ENCODE measurements at places on chromosomes 1 and 21. TPM values are rescaled to one million over a fixed set of nuclear protein-coding genes. Genes with fewer than 3 reads are reported as not detected.

DNA sequence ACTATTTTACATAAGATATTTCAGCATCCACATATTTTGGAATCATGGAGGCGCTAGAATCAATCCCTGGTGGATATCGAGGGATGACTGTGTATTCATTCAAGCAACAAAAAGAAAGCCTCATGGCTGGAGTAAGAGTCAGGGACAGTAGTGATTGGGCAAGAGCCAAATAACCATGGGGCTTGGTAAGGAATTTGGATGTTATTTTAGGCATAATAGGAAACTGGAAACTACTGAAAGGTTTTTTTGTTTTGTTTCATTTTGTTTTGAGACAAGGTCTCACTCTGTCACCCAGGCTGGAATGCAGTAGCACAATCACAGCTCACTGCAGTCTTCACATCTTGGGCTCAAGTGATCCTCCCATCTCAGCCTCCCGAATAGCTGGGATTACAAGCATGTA lies 33.8 kb upstream of the EYA3 start:
- no peak for DNase-seq

- DNase-seq = no peak
Measured at GRCh38 chr1:167298325-167298724, 77.6 kb downstream of the POU2F1 start.

DNA sequence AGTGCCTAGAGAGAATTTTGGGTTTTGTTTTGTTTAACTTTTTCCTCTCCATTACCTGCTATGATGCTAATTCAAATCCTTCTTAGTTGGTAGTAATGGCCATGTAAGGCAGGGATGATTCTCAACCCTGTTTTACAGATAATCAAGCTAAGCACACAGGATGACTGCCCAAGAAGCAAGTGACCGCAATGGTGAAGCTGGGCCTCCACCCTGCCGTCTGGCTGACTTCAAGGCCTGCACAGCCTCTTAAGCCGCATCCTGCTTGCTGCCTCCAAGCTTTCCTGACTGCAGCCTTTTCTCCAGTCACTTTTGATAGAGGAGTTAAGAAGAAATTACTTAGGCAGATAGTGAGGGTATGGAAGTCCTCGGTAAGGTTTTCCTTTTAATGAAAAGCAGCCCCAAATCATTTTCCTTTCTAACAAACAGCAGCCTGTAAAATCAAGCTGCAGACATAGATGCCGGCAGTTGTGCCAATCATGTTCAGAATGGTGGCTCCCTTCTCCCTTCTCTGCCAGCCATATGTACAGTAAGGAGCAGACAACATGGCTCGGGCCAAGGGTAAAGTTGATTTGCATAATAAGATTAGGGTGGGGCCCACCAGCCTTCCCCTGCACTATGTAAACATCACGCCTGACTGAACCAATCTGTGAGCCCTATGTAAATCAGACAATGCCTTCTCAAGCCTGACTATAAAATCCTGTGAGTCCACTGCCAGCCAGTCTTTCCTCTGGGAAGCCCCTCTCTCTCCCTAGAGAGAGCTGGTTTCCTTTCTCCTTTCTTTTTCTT lies 8.8 kb upstream of the CTBS start:
- DNase-seq = no peak

DNA sequence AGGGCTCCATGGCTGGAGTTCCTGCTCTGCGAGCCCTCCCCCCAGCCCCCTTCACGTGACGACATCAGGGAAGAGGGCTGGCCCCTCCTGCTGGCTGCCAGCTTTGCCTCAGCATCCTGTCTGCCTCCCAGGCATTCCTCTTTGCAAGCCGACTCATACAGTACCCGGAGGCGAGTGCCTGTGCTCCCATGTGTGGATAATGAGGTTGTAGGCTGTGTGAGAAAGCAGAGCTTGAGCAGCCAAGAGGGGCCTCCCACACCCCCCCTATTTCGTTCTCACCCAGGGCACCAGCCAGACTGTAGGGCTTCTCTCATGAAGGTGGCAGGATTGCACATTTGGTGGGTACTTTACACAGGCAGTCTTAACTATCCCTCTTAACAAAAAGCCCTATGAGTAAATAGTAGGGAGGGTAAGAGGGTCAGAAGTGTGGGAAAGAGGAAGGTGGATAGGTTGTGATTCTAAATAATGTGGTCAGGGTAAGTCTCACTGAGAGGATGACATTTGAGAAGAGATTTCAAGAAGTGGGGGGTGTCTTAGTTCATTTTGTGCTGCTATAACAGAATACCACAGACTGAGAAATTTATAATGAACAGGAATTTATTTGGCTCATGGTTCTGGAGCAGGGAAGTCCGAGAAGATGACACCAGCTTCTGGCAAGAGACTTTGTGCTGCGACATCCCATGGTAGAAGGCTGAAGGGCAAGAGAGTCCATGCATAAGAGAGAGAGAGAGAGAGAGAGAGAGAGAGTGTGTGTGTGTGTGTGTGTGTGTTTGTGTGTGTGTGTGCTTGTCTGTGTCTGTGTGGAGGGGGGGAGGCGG lies 113.5 kb downstream of the OMA1 start:
- no peak for DNase-seq

GRCh38 chr1:6612641-6613360 lies 730 bp upstream of the PHF13 start:
- no peak for DNase-seq

DNA sequence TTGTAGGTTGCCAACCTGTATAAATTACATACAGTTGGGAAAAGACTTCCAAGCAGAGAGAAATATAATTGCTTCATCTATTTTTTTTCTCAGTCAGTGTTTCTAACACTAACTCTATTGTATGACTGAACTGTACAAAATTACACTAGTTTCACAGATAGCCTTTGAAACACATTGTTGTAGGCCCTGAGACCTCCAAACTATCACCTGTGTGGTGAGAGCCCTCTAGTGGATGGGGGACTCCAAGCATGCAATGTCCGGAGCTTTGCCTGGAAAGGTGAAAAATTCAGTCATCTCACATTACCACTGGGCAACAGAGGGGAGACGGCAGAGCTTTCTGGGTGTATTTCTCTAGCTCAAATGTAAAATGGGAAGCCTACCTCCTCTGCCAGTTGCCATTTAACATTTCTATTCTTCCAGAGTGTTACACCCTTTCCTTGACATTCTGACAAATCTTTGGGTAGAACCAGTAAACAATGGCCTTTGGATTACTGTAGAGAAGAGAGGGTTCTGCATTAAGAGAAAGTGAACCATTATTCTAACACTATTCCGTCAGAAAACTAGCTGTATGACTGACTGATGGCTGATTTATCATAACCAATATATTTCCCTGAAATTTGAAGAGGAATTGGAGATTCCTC lies 212.2 kb downstream of the LYPLAL1 start:
- no peak for DNase-seq

DNA sequence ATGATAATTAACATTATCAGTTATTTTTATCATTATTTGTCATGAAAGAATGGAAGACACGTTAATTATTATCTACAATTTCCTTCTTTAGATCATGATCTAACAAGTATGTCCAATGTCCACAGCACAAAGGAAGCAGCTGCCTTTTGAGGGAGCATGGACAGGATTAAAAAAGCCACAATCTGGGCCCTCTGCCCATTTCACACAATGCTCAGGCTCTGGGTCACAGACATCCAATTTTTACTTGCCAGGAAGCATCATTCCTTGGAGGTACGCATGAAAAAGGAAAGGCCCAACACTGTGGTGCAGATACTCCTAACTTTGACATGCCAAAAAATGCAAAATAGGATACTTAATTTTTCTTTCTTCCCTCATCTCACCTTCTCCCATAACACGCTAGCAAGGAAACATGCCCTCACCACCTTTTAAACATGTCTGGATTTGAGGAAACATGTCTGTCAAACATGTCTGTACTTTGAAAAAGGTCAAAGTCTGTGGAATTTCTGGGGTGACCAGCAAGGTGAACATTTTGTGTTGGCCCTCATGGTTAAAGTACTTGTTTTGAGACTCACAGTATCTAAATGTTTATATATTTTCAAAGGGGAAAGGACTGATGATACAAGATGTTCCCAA lies 40.0 kb downstream of the GADD45A start:
- no peak for DNase-seq

GPX7 gene
- 4.7 TPM for total RNA-seq

TMEM61 gene
- not detected for total RNA-seq

Data from liver (tissue), 10 donors.